ENCODE measurements at places on chromosomes 16 and 17.

- no peak for DNase-seq
These were observed 5.0 kb downstream of the ACSM3 start for GRCh38 chr16:20768818-20769217.

- no peak for DNase-seq
These were observed 942 bp downstream of the KRT23 start for GRCh38 chr17:40936437-40936971.

DNA sequence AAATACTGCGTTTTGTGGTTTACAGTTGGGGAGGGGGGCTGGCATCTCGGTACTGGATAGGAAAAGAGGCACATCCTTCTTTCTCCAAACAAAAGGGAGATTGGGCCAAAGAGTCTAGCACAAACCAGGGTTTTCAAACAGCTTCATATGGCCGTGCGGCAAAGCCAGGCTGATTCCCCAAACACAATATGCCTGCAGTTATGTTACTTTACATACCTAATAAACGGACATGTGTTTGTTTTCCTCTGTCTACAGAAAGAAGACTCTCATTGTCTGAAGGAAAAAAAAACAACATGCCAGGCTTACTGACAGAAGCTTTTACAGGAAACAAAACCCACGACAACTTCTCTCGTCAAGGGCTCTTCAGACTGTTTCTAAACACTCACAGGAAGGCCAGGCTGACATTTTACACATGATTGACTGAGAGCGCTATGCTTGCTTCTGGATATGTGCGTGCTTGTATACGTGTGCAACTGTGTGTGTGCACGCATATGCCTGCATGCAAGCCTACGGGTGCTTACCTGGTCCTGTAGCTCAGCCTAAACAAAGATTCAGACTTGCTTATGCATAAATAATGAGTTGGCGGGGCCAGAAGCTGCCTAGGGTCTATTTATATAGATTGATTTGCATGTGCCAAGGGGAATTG lies 461.0 kb upstream of the C16orf82 start:
- no peak for DNase-seq

GRCh38 chr17:37067555-37068111 lies 118.9 kb downstream of the AATF start:
- no peak for DNase-seq

DNA sequence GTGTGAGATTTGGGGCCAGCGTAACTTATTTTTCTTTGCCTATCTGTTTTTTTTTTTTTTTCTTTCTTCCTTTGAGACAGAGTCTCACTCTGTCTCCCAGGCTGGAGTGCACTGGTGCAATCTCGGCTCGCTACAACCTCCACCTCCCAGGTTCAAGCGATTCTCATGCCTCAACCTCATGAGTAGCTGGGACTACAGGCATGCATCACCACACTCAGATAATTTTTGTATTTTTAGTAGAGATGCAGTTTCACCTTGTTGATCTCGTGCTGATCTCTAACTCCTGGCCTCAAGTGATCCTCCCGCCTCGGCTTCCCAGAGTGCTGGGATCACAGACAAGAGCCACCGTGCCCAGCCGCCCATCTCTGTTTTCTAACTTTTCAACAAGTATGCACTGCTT lies 63.4 kb downstream of the VPS35L start:
- no peak for DNase-seq

DNA sequence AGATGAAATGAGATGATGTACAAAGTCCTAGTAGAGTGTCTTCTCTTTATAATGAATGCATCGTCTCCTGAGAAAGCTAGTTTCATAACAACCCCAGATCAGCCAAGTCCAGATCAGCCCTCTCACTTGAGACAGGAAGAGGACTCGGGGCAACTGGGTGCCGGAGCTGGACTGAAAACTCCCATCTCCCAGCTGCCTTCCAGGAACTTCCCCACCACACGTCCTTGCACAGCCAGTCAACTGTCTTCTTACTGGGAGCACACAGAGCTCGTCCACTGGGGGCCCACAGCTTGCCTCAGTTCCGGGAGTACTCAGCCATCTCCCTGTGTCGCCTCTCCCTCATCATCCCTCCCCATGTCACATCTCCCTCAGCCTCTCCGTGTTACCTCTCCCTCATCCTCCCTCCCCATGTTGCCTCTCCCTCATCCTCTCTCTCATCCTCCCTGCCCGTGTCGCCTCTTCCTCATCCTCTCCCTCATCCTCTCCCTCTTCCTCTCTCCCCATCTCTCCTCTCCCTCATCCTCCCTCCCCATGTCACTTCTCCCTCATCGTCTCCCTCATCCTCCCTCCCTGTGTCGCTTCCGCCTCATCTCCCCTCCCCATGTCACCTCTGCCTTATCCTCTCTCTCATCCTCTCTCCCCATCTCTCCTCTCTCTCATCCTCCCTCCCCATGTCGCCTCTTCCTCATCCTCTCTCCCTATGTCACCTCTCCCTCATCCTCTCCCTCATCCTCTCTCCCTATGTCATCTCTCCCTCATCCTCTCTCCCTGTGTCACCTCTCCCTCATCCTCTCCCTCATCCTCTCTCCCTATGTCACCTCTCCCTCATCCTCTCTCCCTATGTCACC lies 22.4 kb upstream of the KCNH6 start:
- no peak for DNase-seq

GRCh38 chr16:1346422-1347285 lies 5.0 kb downstream of the TSR3 start:
- no peak for DNase-seq
